Left renal cortex interstitium (tissue), 4 donors: ENCODE measurements at places on chromosomes 5 and 9.

- DNase-seq = no peak
Observed at GRCh38 chr5:102498271-102499034, at the start of gene SLCO6A1. Gene SLCO6A1 (minus strand): TSS chr5:102499001. CDS start chr5:102498844, 157 bp downstream.

DNA sequence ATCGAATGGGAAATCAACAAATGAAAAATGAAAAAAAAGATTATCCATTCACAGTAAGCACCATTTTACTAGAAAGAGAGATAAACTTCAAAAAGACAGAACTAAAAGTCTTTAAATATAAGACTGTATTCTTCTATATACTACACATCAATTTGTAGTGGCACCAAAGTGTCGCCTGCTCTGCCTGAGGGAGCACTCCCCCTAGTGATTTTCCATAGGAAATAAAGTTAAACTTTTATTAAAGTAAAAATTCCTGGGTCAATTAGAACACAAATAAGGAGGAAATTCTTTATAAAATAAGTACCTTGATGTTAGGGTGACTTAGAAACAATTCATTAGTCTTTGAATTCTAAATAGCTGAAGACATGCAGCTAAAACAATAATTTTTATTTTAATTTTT is 9.7 kb downstream of the RAD1 start:
- DNase-seq = no peak

- no peak for DNase-seq
Observed at GRCh38 chr5:165757791-165758190, 2252.4 kb downstream of the MAT2B start.

- peak; percentile 24 for DNase-seq
Observed at GRCh38 chr5:129906177-129906887, 2.1 kb downstream of the CHSY3 start.

- DNase-seq = no peak
Observed at GRCh38 chr9:133612816-133613215, 3.6 kb upstream of the FAM163B start.

- DNase-seq = no peak
Observed at GRCh38 chr5:18984559-18985080, 1003.4 kb downstream of the CDH18 start.

- DNase-seq = no peak
Observed at GRCh38 chr5:122252319-122252718, 59.7 kb upstream of the SNCAIP start.
